ENCODE measurements at places on chromosomes 5 and 9. TPM values are rescaled to one million over a fixed set of nuclear protein-coding genes. Genes with fewer than 3 reads are reported as not detected.

The RGS7BP gene
- total RNA-seq, result 2.0 TPM

DNA sequence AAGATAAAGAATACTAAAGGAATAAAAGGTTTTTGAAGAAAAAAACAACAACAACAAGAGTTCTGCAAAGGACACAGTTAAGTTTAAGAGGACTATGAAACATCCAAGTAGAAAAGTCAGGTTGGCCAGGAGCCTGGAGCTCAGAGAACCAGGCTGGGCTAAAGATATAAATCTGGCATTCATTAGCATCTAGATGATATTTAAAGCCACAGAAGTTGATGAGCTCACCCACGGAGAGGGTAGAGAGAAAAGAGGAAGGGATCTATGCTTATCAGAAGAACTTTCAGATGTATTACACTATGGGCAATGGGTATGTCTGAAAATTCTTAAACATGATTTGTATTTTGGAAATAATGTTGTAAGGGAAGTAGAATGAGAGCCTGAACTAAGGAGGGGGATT is 9.9 kb downstream of the MIER3 start:
- DNase-seq, result no peak

GRCh38 chr5:24073107-24073506 is 565.7 kb downstream of the PRDM9 start:
- DNase-seq, result no peak

- no peak for DNase-seq
Observed at GRCh38 chr9:73813546-73813945, 661.9 kb downstream of the ANXA1 start.

- DNase-seq, result no peak
Observed at GRCh38 chr9:33040792-33041431, 15.8 kb downstream of the DNAJA1 start.

The TXNDC8 gene
- not detected for total RNA-seq

DNA sequence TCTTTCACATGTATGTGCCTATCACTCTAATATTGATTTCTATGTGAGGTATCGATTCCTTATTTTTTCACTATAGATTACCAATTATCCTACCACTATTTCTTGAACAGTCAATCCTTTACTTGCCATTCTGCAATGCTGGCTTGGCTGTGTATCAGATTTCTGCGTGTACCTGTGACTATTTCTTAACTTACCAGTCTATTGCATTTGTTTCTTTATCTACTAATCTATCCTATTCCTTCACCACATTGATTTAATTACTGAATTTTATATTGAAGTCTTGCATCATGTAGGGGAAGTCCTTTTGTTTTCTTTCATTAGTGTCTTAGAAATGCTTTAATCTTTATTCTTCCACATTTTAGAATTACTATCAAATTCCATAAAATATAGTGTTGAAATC is 684.8 kb downstream of the LRRC70 start:
- DNase-seq, result no peak

GRCh38 chr9:29974197-29974596 is 2400.9 kb upstream of the C9orf72 start:
- no peak for DNase-seq

DNA sequence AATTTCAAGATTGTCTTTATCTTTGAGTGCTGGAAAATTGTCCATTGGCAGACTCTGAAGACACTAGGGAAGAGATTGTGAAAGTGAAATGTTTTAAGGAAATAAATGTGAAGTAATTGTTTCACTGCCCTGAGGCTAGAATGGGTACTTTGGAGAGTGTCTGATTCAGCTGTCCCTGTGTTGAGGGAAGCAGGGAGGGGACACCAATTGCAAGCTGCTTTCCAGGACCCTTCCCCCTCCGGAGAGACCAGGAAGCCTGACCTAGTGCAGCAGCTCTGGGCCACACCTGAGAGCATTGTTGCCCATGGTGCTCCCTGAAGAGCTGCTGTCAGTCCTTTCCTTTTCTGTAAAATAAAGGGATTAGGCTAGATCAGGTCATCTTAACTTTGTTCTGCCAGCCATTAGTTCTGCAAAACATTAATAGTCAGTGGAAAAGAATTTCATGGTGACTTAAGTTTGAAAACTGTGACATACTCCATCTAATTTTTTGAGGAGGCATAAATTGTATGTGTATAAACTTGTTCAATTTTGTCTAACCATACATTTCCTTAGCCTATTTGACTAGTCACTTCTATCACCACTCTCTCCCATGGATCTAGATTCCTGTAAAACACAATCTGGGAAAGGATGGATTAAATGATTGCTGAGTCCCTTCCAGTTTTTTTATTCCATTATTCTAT is 18.8 kb downstream of the MAP1B start:
- no peak for DNase-seq

The ANKRD34B gene
- 0.06 TPM for total RNA-seq

The UBE2QL1 gene
- 5.6 TPM for total RNA-seq

- DNase-seq, result no peak
Observed at GRCh38 chr9:13228431-13228830, 51.1 kb downstream of the MPDZ start.

The BTNL3 gene
- not detected for total RNA-seq

DNA sequence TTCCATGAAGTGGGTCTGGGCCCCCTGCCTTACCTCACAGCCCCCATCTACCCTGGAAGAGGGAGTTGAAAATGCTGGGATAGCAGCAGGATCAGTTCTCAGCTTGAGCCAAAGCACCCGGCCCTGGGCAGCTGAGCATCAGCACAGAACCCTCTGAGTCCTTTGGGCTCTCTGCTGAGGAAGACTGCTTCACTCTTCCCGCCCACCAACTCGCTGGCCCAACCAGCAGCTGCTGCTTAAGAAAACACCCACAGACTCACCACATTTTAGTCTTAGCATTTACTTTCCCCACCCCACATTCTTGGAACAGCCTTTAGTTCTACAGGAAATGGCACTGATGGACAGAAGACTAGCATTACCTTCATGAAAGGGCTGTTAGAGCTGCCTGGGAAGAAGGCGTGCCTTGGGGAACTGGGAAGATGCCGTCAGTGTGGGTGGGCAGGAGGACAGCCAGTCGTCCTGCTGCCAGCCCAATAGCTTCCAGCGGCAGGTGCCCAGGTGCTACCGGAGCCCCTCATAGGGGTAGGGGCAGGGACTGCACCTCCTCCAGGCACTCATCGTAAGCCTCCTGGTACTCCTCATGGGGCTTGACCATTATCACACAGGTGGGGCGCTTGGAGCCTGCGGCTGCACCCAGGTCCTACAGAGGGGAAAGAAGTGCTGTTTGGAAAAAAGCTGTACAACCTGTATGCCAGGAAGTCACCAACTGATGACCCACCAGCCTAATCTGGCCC is 4.3 kb downstream of the NHP2 start:
- no peak for DNase-seq

The IFNA14 gene
- total RNA-seq, result not detected

The IL7R gene
- total RNA-seq, result 10.3 TPM

The LECT2 gene
- not detected for total RNA-seq

GRCh38 chr9:126123927-126124326 is 202.7 kb upstream of the MVB12B start:
- DNase-seq, result no peak

GRCh38 chr9:137428311-137428630 is 5.1 kb downstream of the NOXA1 start:
- DNase-seq, result no peak

The ST8SIA4 gene
- 4.9 TPM for total RNA-seq

Data from left cardiac atrium (tissue), 4 donors.